T-helper 2 cell (primary cell): ENCODE measurements at places on chromosomes 6 and 20.

- DNase-seq: no peak
These were observed 71.5 kb downstream of the PPP1R14C start for GRCh38 chr6:150214310-150214709.

DNA sequence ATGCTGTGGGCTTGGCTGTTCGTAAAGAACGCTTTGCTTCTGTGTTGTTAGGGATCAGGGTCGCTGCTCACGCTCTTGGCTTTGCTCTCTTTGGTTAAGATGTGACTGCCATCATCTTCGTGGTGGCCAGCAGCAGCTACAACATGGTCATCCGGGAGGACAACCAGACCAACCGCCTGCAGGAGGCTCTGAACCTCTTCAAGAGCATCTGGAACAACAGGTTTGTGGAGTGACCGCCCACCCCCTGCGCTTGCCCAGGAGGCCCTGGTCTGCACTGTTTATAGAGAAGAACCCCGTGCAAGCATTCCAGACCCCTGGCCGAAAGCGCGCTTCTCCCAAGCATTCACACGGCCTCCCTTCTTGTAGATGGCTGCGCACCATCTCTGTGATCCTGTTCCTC lies 57.1 kb downstream of the GNAS start:
- DNase-seq: no peak

- DNase-seq: no peak
These were observed 55.2 kb downstream of the TGM2 start for GRCh38 chr20:38109591-38110524.

GRCh38 chr6:36722879-36723278 lies 25.3 kb downstream of the RAB44 start:
- no peak for DNase-seq

DNA sequence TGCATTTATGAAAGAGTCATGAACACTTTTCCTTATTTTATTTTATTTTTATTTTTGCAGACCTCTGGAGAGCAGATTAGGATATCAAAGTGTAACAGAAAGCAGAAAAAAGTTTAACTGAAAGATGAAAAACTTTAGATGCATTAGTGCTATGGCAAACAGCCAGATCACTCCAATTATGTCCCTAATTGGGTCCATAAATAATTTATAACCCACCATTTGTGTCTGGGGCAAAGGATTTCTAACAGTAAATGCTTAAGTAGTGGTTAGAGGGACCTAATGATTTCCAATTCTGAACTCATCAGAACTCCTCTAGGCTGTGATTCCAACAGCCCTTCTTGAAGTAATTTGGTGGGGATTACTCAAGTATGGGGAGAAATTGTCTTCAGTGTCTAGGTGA lies 93.7 kb upstream of the PROKR2 start:
- no peak for DNase-seq

DNA sequence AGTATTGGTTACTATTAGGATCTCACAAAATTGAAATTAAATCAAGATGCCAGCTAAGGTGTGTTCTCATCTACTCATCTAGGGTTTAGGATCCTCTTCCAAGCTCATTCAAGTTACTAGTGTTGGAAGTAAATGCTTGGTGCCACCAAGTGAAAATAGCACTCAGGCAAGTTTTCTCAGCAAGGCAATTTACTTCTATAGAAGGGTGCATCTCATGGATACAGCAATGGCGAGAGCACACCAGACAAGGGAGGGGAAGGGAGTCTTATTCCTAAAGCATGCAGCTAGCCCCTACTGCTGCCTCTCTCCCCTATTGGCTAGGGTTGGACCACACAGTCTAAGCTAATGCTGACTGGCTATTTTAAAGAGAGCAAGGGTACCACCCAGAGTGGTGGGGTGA lies 23.0 kb upstream of the FAM8A1 start:
- DNase-seq: no peak

GRCh38 chr20:59439243-59439642 lies 138.8 kb downstream of the EDN3 start:
- DNase-seq: no peak

- DNase-seq: no peak
These were observed 95.5 kb upstream of the MYL9 start for GRCh38 chr20:36445847-36446246.

GRCh38 chr6:1525364-1526038 lies 84.2 kb upstream of the FOXC1 start:
- DNase-seq: no peak

DNA sequence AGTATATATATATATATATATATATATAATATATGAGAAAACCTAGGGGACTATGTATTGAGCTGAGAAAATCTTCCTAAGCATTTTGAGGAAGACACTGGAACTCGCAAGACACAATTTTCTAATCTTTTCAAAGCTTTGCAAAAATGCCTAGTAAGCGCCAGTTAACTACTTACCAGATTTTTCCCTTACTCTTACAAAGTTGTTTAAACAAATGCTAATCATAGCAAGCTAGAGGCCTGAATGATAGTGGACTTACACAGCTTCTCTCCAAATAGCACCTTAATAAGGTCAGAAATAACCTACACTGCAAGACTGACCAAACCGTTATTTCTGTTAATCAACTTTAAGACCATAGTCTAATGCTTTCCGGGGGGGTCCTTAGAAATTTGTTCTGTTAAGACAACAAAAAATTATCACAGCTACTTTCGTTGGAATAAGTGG lies 56.1 kb upstream of the HFE start:
- DNase-seq: no peak

- DNase-seq: no peak
These were observed 220.0 kb upstream of the ZFP64 start for GRCh38 chr20:52411611-52412010.

- DNase-seq: no peak
These were observed 58.7 kb downstream of the ADGB start for GRCh38 chr6:146657432-146657831.

DNA sequence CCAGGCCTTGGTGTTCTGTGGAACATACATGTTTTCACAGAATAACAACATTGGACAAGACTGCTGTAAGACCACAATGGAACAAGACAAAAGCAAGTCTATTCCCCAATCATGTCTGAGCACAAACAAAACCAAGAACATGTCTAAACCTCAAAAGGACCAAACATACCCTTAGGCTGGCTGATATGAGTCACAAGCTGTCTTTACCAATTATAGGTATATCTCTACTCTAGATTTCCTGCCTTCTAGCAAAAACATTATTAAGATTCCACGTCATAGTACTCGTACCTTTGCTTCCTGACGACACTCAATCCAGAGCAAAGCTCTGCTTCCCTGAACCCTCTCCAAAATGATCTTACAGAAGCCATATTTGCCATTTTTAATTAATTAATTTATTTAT lies 15.4 kb upstream of the L3MBTL1 start:
- DNase-seq: no peak

DNA sequence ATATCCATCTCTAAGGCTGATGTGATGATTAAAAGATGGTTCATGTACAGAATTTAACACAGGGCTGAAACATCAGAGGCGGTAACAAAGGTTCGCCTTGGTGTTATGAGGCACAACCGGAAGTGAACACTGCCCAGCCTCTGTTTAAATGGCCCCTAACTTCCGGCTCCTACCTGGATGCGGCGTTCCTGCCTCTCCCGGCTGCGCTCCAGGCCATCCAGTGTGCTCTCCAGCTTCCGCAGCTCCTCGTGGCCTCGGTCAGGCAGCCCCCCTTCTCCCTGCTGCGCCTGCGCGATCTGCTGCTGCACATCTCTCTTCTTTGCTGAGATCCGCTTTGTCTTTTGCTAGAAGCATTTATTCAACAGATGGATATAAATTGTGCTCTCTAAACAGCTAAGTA lies 195.3 kb downstream of the SYNE1 start:
- DNase-seq: no peak

DNA sequence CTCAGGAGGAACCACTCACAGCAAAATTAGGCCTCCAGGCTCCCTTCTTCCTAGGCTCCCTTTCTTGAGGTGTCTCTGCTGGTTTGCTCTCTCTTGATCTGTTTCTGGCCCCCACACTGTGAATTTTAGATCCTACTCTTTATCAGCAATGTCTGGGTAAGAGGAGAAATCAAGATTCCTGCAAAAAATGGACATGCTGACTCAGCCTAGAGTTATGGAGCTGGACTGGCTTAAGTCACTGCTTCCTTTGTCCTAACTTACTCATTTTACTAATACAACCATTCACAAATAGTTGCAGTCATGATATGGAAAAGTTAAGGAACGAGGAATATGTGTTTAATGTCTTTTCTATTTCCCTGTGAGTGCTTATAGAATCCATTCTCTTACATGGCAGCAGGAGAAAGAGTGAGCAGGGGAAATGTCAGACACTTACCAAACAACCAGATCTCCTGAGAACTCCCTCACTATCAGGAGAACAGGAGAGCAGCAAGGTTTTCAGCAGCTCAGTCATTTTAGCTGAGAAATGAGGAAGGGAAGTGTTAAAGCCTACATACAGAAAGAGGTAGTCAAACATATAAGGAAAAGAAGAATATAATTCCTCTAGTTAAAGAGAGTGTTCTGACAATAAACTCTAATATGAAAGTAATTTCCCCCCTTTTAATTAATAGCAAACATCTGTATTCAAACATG lies 160.8 kb downstream of the PDE7B start:
- DNase-seq: no peak

- DNase-seq: no peak
These were observed 6.1 kb upstream of the SIRPD start for GRCh38 chr20:1563598-1563997.

- no peak for DNase-seq
These were observed 20.0 kb downstream of the CDK19 start for GRCh38 chr6:110795271-110795670.

- DNase-seq: peak; percentile 3
These were observed 172.8 kb upstream of the ARG1 start for GRCh38 chr6:131400054-131400778.

DNA sequence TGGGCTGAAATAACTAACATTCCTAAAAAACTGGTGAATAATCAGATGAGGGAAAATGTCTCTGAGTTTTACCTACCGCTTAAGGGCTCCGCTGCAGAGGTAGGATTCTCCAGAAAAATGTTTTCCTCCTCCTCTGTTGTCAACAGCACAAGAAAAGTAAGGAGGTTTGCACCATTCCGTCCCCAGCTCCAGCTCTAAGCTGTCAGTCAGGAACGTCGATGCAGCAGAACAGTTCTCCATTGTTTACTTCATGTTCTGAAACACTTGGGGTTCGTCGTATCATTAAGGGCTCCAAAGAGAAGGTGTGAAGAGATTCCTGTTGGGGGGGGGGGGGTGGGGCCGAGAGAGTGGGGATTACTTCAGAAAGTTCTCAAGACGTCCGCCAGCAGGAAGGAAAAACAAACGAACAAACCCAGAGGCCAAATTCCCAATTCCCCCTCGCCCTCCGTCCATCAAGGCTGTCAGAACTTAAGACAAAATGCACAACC lies 734 bp downstream of the MMS22L start:
- DNase-seq: no peak

- DNase-seq: no peak
These were observed 91.5 kb downstream of the RIN2 start for GRCh38 chr20:19849341-19850197.

- DNase-seq: no peak
These were observed 29.3 kb downstream of the GMPR start for GRCh38 chr6:16267428-16268263.

DNA sequence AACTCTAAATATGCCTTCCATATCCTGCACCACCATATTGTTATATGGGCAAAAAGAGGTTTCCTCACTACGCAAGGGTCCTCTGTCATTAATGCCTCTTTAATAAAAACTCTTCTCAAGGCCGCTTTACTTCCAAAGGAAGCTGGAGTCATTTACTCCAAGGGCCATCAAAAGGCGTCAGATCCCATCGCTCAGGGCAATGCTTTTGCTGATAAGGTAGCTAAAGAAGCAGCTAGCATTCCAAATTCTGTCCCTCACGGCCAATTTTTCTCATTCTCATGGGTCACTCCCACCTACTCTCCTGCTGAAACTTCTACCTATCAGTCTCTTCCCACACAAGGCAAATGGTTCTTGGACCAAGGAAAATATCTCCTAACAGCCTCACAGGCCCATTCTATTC lies 30.3 kb upstream of the ZBTB22 start:
- DNase-seq: no peak

DNA sequence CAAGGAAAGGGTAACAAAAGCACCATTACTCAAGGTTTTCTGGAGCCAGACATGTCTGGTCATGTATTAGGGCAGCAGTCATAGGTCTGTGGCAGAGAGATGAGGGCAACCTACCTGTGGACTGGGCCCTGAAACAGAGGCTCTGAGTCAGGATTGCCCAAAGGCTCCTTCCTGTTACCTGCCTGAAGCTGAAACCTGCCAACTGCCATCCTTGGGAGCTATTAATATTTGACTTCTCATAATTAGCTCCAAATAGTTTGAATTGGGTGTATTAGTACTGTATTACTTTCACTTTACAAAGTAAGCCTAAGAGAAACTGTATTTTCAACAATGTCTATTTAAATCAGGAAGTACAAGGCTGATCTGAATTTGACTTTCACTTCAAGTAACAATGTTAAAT lies 72.0 kb upstream of the TBX18 start:
- DNase-seq: no peak

- no peak for DNase-seq
These were observed 343.4 kb downstream of the SMOC2 start for GRCh38 chr6:168784426-168784825.

DNA sequence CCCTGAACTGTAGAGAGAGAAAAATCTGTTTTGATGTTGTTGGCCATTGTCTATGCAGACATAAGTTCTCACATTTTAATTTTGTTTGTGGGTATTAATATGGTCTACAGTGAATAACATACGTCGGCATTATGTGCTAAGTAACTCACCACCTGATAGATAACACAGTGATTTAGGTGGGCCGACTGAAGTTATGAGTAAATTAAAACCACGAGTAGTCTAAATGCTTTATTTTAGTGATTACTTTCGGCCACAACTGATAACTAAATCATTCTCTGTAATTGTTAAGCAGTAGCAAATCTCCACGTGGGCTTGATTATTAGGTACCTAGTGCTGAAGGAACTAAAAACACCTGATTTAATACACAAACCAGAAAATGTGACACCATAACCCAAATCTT lies 1.1 kb downstream of the DOP1A start:
- no peak for DNase-seq

- no peak for DNase-seq
These were observed 27.4 kb downstream of the KCNQ5 start for GRCh38 chr6:72649032-72649984.

DNA sequence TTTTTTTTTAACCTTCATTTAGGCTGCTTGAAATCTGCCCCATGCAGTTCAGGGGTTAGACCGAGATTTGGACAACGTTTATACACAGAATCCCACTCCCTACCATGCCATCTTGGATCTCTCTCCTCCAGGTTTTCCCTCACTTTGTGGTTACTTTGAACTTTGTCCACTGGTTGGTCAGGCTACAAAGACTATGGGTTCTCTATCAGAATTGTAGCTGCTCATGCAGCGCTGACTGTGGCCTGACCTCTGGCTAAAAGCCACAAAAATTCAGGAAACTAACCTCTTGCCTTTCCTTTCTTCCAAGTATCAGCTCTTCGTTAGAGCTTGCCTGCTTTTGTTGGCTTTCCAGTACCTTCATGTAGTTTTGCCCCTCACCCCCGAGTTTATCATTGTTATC lies 44.9 kb upstream of the KCNG1 start:
- DNase-seq: no peak
